ENCODE measurements at places on chromosomes 1 and 21. TPM values are rescaled to one million over a fixed set of nuclear protein-coding genes. Genes with fewer than 3 reads are reported as not detected.

Gene C1orf105
- total RNA-seq, result not detected

Gene DCST2
- total RNA-seq, result 0.13 TPM

Gene FHL3
- total RNA-seq, result 71.1 TPM

Gene KRTAP6-1
- total RNA-seq, result not detected

Gene OR2T33
- 0.13 TPM for total RNA-seq

Gene LRRC71
- total RNA-seq, result not detected

Gene SLC44A3
- 2.6 TPM for total RNA-seq

Gene TNFRSF14
- total RNA-seq, result 5.9 TPM

Gene IFI44
- 0.49 TPM for total RNA-seq

Gene FCER1G
- total RNA-seq, result 1.3 TPM

Gene GJA8
- total RNA-seq, result not detected

Gene LYST
- total RNA-seq, result 3.3 TPM

Gene FCRL6
- not detected for total RNA-seq

Gene C1QC
- not detected for total RNA-seq

Gene EFHD2
- total RNA-seq, result 54.0 TPM

Gene LENEP
- not detected for total RNA-seq

Gene HES3
- not detected for total RNA-seq

Gene SHE
- total RNA-seq, result under 0.01 TPM

Gene ZFYVE9
- total RNA-seq, result 10.1 TPM

Gene TMEM63A
- total RNA-seq, result 17.7 TPM

Gene SH2D5
- total RNA-seq, result 9.6 TPM

Gene TMEM125
- total RNA-seq, result 0.33 TPM

Gene CNR2
- total RNA-seq, result not detected

Gene TNFRSF8
- 0.16 TPM for total RNA-seq

Gene LCE1C
- not detected for total RNA-seq

Gene HTR6
- not detected for total RNA-seq

Gene PLD5
- not detected for total RNA-seq

Gene INAVA
- total RNA-seq, result 23.2 TPM

Gene ADCY10
- total RNA-seq, result not detected

Gene RAB25
- 0.89 TPM for total RNA-seq

Gene MR1
- 1.1 TPM for total RNA-seq

Gene OR2L2
- total RNA-seq, result not detected

Gene NUDT4B
- total RNA-seq, result 15.6 TPM

Gene REN
- total RNA-seq, result 0.13 TPM

Gene S100A7A
- total RNA-seq, result not detected

Gene FCGR1A
- total RNA-seq, result not detected

Gene AGT
- total RNA-seq, result 0.89 TPM

Gene KIF2C
- 3.9 TPM for total RNA-seq

Gene ZMYM1
- 4.7 TPM for total RNA-seq

Gene TMEM240
- total RNA-seq, result 1.8 TPM

Gene SPATA6
- 3.2 TPM for total RNA-seq

Gene TMEM82
- total RNA-seq, result not detected

Gene FMO3
- 0.13 TPM for total RNA-seq

Gene RHD
- total RNA-seq, result not detected

Gene YARS1
- total RNA-seq, result 114 TPM

Gene GFI1
- total RNA-seq, result not detected

Gene GPR25
- total RNA-seq, result 0.33 TPM

Gene BMP8B
- total RNA-seq, result 0.49 TPM

Gene TNN
- total RNA-seq, result not detected

Data from mesangial cell (primary cell).